ENCODE measurements at places on chromosomes 12 and 14.

DNA sequence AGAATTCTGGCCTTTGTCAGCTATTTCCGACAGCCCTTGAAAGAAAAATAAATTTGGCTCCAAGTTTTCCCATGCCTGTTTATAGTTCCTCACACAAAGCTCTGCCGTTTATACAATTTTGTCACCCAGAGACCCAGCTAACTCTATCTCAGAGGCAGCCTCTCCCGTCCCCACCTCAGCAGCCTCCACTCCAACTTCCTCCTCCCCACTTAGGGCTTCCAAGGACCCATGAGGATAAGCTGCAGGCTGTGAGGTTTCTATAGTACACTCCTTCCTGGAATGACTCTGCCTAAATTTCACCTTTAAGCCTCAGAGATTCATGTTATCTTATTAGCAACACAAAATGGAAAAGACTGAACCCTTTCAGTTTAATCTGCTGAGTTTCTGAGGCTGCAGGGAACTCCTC lies 71.8 kb downstream of the TTC9 start:
- no peak for DNase-seq

DNA sequence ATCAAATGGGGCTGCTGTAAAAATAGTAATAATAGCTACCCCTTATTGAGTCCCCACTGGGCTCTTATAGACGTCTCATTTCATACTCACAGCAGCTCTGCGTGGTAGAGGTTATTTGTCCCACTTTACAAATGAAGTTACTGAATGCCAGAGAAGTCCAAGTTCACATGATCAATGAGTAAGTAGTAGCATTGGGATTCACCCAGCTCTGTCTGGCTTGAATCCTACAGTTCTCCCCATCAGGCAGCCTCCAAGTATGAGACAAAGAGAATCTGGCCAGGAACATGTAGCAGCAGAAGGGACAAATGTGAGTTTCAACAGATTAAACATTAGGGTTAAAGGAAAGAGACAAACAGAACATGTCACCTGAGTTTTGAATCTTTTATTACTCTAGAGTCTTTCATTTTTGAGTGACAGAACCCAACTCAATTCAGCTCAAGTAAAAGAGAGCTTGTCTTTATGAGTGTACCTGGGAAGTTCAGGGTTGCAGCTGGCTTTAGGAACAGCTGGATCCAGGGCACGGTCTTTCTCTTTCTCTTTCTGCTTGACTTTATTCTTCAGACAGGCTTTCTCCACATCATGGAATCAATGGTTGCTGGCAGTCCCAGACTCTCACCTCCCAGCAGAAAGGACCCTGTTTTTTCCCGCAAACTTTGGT lies 64.1 kb upstream of the JDP2 start:
- no peak for DNase-seq

GRCh38 chr14:69238883-69239282 lies 21.1 kb upstream of the GALNT16 start:
- no peak for DNase-seq

GRCh38 chr12:26845984-26846383 lies 13.0 kb upstream of the ITPR2 start:
- DNase-seq: no peak

- no peak for DNase-seq
Measured at GRCh38 chr14:91755570-91756295, 23.8 kb upstream of the CATSPERB start.

GRCh38 chr14:99065551-99065950 lies 206.4 kb downstream of the BCL11B start:
- no peak for DNase-seq

- no peak for DNase-seq
Measured at GRCh38 chr12:27289414-27289813, 43.2 kb upstream of the BMAL2 start.

GRCh38 chr14:60349663-60350365 lies 100.8 kb downstream of the PPM1A start:
- no peak for DNase-seq

GRCh38 chr14:53715193-53715721 lies 241.4 kb downstream of the BMP4 start:
- DNase-seq: no peak

GRCh38 chr12:94172031-94172430 lies 23.7 kb downstream of the PLXNC1 start:
- no peak for DNase-seq

- no peak for DNase-seq
Measured at GRCh38 chr12:93638954-93639353, 38.2 kb upstream of the CRADD start.

DNA sequence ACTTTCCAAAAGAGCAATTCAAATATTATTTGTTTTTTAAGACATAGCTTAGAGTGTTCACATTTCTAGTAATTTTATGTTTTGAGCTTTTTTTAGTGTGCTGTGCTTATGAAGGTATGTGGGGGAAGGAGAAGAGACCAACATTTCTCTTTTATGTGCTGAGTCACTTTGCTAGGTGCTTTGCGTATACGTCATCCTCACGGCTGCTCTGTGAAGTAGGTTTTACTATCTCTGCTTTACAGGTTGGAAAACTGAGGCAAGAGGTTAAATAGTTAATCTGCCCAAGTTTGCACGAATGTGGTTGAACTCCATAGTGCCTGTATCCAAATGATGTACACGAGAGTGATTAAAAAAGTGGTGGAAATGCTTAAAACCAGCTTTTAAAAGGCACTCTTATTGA lies 75.9 kb downstream of the AEBP2 start:
- DNase-seq: no peak

GRCh38 chr14:86779416-86779815 lies 1213.6 kb downstream of the GALC start:
- DNase-seq: no peak

GRCh38 chr14:59389936-59390335 lies 75.2 kb downstream of the GPR135 start:
- DNase-seq: no peak

- no peak for DNase-seq
Measured at GRCh38 chr12:128265566-128265965, 1.4 kb upstream of the TMEM132C start.

DNA sequence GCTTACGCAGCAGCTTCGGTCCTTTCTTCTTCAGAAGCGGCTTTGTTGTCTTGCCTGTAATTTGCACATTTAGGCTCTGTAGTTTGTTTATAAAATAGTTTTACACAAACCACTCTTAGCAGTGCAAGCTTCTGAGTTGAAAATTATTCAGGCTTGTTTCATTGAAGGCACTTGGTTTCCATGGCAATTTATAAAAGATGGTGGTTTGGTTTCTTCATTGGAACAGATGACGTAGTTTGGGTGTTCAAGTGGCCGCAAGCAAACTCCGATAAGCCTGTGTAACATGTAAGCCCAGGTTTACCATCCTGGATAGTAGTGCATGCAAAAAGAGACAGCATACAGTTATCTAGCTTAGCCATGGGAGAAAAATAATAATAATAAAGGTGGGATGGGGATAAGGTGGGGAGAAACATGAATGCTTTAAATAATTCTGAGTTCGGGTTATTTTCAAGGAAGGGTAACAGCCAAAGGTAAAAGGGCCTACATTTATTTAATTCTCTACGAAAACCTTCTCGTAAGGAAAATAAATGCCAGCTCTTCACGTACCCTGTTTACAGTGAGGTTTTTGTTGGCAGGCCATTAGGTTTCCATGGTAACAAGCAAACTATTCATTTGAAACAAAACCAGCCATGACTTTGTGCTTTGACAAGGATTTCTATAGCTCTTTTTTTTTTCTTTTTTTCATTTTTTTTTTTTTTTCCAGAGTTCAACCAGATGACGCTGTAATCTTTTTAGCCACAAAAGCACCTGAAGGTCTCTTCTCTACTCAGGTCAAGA lies 189.6 kb upstream of the RPL10L start:
- DNase-seq: no peak

DNA sequence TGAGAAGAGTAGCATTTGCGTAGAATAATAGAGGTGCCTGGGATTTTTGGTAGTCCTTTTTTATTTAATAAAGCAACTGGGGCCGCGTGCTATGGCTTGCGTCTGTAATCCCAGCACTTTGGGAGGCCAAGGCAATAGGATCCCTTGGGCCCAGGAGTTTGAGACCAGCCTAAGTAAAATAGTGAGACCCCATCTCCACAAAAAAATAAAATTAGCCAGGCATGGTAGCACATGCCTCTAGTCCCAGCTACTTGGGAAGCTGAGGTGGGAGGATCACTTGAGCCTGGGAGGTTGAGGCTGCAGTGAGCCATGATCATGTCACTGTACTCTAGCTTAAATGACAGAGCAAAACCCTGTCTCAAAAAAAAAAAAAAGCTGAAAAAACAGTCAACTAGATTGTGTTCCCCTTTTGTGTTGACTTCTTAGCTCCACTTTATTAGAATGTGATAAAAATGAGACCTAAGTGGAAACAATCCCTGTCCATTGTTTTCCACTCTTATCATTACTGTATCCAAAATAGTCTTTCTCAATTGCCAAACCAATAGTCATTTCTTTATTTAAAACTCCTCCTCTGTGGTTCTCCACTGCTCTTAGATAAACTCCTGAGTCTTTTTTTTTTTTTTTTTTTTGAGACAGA lies 7.4 kb downstream of the PRKCH start:
- no peak for DNase-seq

GRCh38 chr12:6943722-6944380 lies at the start of the genes C12orf57 and RNU7-1:
Gene C12orf57 (plus strand): TSS chr12:6944022. CDS start chr12:6944122, 100 bp downstream.
Gene RNU7-1 (plus strand): TSS chr12:6943816.
- no peak for DNase-seq

DNA sequence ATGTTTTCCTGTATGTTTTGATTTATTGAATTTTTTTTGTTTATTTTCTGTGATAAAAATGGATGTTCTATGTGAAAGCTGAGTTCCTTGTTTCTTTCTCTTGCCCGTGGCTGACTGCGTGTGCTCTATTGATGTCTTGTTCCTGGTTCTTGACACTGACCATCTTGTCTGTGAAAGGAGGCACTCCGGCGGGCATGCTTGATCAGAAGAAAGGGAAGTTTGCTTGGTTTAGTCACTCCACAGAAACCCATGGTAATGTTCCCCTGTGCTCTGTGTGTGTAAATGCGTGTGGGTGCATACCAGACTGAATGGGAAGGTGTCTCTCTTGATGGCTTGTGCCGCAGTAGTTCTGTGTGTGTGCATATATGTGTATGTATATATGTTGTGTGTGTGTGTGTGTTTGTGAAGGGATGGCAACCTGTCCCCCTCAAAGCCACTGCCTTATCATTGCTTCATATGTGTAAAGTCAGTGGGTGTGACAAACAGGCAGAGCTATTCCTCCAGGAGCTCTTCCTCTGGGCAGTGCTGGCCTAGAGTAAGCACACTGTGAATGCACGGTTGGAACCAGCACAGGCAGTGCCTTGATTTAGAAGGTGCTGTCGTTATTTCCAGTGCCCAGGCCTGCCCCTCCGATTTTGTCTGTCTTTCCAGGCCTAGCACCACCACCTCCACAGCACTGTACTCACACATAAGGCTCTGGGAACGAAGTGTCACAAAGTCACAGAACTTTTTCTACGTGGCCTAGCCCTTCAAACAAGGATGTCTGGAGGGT lies 247.3 kb upstream of the FKBP4 start:
- DNase-seq: no peak

DNA sequence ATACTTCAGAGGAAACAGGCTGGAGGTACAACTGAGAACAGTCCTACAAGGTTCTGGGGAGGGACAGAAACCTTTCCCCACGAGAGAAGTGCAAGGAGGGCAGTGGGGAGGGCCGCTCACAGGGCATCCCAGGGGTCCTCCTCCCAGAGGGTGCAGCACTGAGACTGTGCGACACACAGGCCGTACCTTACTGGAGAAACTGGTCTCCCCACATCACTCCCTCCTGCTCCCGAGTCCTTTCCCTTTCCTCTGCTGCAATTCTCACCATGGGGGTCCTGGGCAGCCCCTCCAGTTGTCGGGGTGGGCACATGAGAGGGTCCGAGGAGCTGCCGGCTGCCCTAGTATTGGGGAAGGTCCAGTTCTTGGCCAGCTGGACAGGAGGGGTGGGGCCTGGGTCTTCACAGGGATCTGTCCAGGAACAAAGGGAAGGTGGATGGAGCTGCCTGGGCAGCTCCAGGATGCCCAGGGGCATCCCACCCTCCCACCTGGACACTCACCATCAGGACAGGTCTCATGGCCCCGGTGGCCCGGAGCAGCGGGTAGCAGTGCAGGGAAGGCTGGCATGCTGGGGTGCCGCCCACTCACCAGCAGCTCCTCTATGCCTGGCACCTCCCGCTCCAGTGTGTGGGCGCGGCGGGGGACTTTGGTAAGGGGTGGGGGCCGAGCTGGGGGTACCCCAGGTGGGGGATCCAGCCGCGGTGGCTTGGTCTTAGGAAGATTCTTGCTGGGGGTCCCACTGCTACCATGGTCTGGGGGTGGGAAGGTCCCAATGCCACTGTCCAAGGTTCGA lies 35.8 kb downstream of the NCKAP5L start:
- DNase-seq: no peak
